ENCODE measurements at places on chromosomes 7 and 10. TPM values are rescaled to one million over a fixed set of nuclear protein-coding genes. Genes with fewer than 3 reads are reported as not detected.

GHRHR gene
- total RNA-seq: not detected

AKR1C4 gene
- total RNA-seq: not detected

DNA sequence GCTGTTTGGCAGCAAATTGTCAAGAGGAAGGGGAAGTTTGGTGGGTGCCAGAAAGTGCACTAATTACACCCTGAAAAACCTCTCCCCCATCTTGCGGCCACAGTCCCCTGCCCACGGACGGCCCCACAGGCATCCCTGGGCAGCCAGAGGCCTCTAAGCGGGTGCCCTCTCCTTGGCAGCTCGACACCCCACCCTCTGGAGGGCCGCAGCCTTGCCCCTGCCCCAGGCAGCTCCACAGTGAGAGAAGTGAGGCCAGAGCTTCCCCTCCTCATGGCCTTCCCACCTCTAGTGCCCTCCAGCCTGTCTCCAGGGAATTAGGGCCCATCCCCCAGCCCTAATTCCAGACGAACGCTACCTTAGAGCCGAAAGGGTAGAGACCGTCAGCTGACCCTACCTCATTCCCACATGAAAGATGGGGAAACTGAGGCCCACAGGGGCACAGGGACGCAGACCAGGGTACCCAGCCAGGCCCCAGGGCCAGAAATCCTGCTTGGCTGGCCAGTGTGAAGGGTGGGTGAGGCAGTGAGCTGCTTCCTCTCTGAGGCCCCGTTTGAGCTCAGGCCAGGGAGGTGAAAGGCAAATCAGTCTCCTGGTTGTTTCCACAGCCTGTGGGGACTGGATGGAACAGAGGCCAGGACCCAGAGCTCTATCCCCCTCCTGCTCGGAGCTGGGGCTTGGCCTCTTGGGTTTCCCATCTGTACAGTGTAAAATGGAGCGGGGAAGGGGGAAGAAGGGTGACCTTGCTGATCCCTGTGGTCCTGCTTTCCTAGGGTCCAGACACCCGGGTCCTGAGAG lies 10.0 kb downstream of the ZCCHC24 start:
- DNase-seq: peak; percentile 48

GRCh38 chr7:151351967-151352366 lies 10.4 kb downstream of the NUB1 start:
- no peak for DNase-seq

- peak; percentile 79 for DNase-seq
Observed at GRCh38 chr10:79463578-79464496, 18.4 kb upstream of the ZCCHC24 start.

DNA sequence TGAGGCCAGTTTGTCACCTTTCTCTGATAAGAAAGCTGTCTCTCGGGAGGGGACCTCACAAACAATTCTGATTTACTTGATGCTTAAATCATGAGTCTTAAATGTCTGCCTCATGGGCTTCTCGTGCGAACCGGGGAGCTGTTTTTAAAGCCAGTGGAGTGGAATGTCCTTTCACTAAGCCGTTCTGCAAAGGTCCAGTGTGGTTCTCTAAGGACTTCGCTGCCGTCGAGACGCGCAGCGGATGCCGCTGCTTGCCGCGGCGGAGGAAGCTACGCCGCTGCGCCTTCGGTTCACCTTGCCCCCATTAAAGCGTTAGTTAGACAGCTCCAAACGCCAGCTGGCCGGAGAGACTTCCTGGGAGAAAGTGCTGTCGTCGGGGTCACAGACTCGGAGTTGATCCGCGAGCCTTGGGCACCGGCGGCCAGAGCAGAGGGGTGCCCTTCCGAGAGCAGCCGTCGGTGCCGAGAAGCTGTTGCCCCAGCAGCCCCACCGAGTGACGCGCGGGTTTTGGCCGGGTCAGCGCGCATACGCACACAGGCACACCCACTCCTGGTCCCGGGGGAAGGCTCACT lies 1.3 kb upstream of the HMX3 start:
- DNase-seq: no peak

All from cardiac muscle cell (in vitro differentiated cells and primary cell).